ENCODE measurements at places on chromosomes 2 and 18.

DNA sequence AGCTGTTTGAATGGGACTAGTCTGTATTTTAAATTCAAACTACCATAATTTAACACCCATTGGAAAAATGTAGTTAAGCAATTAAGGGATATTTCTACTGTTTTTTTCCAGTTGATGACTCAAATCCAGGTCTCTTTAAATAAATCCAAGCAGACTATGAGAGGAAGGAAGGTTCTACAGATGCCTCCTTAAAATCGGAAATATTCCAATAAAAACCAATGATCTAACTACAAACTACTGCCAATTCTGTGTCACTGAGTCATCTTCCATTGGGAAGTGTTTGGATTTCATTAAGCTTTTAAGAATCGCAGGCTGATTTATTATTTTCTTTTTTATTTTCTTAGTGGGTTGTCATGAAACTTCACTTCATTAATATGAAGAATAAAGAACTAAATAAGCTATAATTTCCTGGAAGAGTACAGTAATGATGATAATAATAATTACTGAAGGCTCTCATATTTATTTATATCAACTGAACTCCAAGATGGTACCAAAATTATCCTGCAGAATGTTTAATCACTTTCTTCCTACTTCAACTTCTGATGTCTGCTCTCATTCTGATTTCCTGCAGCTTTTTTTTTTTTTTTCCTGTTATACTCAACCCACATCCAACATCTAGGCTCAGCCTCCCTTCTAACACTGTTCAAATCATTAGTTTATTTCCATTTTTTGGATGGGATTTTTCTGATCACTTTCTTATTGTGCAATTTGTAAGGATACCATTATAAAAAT is 166.3 kb upstream of the FN1 start:
- no peak for DNase-seq

- no peak for DNase-seq
Measured at GRCh38 chr2:174631009-174631981, 33.7 kb upstream of the WIPF1 start.

- no peak for DNase-seq
Measured at GRCh38 chr2:119480718-119481142, 43.6 kb downstream of the SCTR start.

DNA sequence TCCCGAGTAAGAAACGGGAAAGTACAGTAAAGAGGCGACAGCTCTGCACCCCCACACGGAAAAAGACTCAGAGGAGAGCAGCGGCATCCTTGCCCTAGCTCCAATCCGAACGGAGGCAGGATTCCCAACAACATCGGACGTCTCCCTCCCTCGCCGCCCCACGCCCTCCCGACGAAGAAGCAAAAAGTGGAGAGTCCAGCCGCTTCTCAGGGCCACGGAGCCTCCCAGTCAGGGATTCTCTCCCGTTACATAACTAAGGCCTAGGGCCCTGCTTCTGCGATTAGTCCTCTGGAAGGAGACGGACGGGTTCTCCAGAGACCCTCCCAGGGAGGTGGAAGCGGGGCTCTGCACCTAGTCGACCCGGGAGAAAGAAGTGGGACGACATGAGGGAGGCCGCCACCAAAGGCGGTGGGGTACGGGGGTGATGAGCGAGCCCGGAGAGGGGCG is 587 bp downstream of the SUMO1 start:
- no peak for DNase-seq

GRCh38 chr2:30230497-30231211 is 680 bp upstream of the LBH start:
- no peak for DNase-seq

DNA sequence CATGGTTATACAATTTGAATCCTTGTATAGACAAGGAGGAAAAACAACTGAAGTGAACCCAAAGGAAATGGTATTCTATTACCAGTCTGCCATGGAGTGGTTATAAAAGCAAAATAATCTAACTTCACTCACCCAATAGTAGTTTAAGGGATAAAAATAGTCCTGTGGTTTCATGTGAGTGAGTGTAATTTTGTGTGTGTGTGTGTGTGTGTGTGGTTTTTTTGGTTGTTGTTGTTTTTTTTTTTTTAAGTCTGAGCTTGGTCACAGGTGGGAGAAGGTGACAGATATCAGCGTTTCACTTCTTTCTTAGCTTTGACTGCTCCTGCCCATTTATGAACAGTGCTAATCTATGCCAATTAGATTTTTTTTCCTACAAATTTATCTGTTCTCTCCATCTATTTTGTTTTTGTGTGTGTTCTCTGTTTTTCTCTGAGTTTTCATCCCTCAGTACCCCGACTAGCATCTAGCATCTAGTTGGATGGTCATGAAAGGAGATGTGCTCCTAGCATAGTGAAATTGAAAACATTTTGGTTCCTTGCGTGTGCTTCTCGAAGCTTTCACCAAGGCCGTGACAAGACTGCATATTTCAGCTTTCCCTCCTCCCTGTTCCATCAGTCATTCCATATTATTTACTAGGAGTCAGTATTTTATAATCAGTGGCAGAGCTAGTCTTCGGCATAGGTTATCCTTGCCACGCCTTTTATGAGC is 200.1 kb upstream of the DTNA start:
- no peak for DNase-seq

DNA sequence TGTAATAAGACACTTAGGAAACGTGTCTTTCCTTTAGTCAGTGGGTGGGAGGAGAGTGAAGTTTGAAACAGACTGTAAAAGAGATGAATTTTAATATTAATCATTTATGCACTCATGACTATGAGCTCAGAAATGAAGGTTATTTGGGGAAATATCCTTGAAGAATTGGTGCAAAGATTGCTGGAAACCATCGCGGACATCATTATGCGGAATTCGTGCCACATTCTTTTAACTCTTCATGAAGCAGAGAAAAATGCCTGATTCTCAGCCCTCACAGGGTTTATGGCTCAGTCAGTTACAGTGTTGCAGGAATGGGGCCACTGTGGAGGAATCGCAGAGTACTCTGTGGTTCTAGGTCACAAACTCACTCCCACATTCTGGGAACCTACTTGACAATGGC is 109.7 kb downstream of the RGPD3 start:
- no peak for DNase-seq

DNA sequence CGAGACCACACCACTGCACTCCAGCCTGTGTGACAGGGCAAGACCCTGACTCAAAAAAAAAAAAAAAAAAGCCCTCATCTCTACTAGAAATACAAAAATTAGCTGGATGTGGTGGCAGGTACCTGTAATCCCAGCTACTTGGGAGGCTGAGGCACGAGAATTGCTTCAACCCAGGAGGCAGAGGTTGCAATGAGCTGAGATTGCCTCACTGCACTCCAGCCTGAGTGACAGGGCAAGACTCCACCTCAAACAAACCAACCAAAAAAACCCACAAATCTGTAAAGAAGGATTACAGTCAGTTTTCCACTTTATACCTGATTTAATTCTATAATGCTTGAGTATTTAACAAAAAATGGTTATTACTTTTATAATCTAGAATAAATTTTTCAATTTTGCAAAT is 9.7 kb downstream of the DARS1 start:
- no peak for DNase-seq

Measured in stimulated activated CD4-positive, alpha-beta T cell treated with anti-CD3 and anti-CD28 coated beads, Interleukin-1b, Interleukin-23, amount 100 ng/mL, for 4 hours (primary cell).